ENCODE measurements at places on chromosomes 2 and 18.

DNA sequence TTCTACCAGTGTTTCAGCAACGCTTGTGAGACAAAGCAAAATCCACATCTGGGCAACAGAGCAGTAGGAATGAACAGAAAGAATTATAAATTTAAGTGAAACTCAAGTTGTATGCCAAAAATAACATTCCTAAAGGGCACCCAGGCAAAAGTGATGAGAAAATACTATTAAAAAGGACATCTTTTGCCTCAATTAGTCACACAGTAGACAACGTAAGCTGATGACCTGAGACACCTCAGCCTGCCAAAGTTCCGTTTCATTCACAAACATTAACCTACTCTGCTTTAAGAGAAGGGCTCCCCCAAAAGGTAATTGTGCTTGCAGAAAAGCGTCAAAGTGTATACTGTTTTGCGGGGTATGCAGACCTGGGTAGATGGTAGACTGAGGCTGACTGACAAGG lies 7.2 kb downstream of the HDLBP start:
- DNase-seq: no peak

DNA sequence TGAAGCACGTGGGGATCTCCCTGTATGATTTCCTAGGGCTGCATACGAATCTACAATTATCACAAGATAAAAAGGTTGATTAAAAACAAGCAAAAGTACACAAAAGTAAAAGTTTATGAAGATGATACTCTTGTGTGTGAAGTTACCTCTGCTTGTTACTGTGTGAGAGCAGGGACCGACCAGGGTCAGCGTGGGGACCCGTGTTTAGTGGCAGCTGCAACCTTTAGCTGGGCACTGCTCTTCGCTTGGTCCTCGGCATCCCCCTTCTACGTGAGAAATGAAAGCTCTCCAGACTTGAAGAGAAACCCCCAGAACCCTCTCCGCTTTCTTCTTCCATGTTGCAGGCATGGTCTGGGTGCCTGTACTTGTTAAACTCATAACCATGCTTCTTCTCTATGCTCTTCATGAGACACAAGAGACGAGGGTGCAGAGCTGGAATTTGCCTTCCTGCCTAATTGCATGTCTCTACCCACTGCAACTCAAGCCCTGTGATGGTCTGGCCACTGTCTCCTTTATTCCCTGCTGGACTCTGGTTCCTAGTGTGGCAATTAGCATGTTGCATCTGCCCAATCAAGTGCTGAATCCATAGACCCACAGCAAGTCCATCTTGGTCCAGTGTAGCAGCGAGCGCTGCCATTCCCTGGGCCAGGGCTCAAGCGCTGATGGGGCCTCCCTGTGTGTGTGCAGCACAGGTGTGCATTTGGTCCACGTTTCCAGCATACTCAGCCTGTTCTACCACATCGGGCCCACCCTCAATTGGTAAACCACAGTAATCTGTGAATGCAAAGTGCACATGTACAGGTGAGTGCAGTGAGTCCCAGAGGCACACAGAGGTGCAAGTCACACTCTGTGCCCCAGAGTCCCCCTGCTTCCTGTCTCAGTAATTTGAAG lies 88.5 kb downstream of the TWIST2 start:
- no peak for DNase-seq

- peak; percentile 49 for DNase-seq
Observed at GRCh38 chr18:70195852-70196434, 9.5 kb downstream of the RTTN start.

- DNase-seq: no peak
Observed at GRCh38 chr2:27920148-27920885, 29.8 kb downstream of the BABAM2 start.

DNA sequence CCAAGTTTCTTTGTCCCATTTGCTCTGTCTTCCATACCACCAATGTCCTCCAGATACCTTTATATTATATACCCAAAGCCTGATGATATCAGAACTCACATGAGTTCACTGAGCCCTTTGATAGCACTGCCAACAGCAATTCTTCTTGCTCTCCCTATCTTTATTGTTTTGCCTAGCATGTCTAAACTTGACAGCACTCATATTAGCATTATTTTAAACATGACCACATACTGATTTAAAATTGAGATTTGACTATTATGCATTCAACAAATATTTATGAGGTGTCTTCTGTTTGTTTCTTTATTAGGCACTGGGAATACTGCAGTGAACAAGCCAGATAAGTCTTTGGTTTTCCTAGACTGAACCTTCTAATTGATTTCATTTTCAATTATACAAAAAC lies 587.3 kb upstream of the GCFC2 start:
- no peak for DNase-seq

DNA sequence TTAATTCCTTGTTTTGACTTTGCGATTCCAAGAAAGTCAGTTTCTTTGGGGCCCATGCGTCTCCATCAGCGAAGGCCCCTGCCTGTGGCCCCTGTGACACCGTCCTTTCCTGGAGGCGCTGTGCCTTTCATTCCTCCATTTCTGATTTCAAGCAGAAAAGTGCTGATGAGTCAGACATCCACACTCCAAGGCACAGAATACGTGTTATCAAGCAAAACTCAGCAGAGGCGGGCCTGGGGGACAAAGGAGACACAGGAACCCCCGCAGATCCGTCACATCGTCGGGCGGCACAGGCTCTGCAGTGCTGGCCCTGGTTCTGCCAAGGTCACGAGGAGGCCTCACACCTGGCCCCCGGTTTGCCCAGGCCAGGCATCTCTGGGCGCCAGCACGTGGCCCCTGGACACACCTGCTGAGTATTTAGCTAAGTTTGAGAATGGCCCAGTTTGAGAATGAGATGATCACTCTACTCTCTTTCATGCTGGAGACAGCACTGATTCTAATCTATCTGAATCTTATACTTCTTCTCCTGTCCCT lies 7.2 kb upstream of the SALL3 start:
- no peak for DNase-seq

DNA sequence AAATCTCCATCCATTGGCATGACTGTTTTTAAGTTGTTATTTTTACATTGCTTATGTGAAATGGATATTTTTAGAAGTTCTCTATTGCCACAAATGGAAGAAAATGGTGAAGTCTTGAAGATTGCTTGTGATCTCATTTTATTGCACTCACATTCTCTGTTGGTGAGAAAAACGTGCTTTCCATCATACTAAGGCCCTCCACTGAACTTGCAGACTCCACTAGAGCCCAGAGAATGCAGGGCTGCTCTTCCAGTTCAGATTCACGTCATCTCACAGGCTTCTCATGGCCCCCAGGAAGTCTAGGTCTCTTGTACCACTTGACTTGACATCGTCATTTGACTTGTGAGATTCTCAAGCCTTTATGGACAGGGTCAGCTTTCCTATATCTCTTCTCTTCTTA lies 254.8 kb upstream of the COPS8 start:
- no peak for DNase-seq

DNA sequence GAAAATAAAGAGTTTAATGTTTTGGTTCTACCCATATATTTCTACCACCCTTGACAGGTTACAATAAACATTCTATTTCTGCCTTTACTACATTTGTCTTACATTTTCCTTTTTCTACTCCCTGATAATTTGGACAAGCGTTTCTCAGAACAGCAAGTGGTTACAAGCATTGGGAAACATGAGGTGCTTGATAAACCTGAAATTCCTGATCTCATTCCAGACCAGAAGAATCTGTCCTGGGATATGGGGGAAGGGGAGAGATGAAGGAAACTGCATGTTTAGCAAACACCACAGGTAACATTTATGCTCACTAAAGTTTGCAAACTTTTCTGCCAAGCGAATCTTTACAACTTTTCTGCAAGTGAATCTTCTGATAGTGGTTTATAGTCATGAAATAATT lies 28.3 kb upstream of the DSC1 start:
- DNase-seq: peak; percentile 68

DNA sequence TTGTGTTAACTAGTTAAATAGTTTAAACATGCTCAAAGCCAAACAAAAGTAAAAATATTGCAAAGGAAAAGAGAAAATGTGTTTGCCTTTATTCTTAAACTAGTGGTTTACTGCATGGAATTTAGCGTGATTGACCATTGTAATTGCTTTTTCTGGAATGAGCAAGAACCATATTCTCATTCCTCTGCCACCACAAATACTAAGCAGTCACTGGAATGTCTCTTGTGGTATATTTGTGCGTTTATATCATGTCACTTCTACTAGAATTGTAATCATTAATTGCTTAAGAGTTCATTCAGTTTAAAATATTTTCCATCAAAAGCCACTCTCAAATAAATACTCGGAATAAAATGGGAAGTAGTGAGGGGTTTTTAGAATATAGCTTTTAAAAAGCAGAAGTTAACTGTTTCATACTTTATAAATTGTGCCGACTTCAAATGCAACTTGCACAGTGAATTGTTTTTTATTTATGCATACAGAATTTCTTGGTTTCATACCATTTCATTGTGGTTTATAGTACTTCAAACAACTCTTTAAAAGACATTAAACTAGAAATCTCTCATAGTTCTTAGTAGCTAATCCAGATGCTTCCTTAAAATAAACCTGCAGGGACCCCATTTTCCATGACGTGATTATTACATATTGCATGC lies 288.1 kb downstream of the EPHA4 start:
- DNase-seq: no peak

DNA sequence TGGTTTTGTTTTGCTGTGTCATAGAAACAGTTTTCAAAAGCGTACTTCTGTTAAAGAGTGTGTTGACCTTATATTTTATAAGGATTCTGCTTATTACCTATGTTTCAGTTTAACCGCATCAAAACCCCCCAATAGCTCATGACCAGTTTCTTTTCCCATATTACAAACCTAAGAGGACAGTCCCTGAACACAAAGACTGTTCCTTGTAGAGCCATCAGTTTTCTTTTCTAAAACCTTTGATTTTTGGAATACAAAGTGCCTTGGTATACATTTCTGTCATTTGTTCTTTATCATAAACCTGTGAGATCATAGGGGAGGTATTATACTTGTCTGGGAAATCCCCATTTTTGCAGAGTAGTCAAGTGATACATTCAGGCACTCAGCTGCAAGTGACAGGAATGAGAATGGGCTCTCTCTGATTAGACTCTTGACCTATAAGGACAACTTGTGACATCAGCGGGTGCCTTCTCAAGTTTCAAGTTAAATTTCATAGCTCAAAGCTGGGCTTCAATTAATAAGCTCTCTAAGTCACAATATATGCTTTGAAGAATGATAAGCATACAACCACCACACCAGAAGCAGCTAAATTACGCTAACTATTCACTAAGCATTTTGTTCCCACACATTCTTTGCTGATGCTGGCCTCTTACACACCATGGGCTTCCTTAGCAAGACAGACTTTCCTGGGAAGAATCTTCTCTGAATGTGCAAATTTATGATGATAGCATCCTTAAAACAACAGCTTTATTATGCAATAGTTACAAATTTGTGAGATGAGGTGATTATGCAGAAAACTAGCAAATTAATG lies 97.5 kb upstream of the CD302 start:
- no peak for DNase-seq

GRCh38 chr18:25016181-25016580 lies 335.8 kb downstream of the ZNF521 start:
- no peak for DNase-seq

GRCh38 chr2:189281201-189281600 lies 101.6 kb upstream of the COL5A2 start:
- no peak for DNase-seq

GRCh38 chr2:224847961-224848850 lies 132.0 kb upstream of the CCDC195 start:
- DNase-seq: peak; percentile 27

Measured in mesendoderm (in vitro differentiated cells).